Brain pericyte (primary cell): ENCODE measurements at places on chromosomes 12 and 14.

- DNase-seq: no peak
These were observed 48.4 kb downstream of the CSRP2 start for GRCh38 chr12:76830436-76830835.

- DNase-seq: no peak
These were observed 28.1 kb downstream of the ETNK1 start for GRCh38 chr12:22653075-22653474.

GRCh38 chr12:22543246-22544037 is 900 bp downstream of the C2CD5 start:
- no peak for DNase-seq

DNA sequence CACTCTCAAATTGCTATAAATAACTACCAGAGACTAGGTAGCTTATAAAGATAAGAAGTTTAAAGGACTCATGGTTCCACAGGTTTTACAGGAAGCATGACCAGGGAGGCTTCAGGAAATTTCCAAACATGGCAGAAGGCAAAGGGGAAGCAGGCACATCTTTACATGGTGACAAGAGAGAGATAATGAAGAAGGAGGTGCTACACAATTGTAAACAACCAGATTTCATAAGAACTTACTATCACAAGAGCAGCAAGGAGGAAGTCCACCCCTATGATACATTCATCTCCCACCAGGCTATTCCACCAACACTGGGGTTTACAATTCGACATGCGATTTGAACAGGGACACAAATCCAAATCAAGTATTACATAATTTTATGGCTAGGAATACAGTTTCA is 257.7 kb downstream of the BTG1 start:
- DNase-seq: no peak

DNA sequence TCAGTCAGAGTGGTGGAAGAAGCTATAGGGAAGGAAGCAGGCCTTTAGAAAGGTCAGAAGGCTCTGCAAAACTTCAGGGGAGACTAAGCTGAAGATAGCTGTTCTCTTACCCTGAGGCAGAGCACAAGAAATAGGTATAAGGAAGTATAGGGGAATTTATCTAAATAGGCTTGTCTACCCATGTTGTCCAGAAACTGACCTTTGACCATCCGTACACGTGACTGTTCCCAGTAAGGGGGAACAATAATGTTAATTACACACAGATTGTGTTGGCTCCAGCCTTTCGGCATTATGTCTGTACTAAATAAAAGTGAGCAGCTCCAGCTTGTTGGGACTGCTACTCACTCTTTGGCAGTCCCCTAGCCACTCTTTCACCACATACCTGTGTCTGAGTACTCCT is 59.0 kb downstream of the SLCO1B1 start:
- DNase-seq: no peak

- DNase-seq: no peak
These were observed 490 bp downstream of the RILPL1 start for GRCh38 chr12:123532808-123533649.

DNA sequence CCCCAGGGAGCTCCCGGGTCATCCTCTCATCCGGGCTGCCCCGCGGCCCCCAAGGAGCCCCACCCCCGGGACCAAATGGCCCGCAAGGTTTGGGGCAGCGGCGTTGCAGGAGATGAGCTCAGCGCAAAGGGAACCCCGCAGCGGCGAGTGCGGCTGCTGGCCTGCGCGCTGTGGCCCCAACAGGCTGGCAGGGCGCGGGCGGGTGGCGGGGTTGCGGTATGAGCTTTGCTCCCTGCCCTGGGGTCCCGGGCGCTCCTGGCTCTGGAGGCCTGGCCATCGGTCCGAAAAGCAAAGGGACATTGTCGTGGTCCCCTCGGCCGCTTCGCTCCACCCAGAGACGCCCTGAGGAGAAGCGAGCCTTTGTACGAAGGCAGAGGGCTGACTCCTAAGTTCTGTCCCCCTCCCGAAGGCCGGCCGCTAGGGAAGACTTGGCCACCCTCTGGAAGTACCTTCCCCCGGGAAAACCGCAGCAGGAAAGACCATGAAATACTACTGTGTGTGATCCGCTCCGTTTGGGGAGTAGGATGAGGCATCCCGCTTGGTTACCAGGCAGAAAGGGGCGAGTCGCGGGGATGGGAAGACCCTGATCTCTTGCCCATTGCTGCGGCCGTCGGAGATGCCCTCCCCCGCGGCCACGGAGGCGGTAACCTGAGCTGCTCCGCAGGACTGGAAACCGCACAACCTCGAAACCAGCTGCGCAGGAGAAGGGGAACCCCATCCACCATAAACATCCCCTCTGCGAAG is 620 bp upstream of the NID2 start:
- DNase-seq: peak; percentile 87

DNA sequence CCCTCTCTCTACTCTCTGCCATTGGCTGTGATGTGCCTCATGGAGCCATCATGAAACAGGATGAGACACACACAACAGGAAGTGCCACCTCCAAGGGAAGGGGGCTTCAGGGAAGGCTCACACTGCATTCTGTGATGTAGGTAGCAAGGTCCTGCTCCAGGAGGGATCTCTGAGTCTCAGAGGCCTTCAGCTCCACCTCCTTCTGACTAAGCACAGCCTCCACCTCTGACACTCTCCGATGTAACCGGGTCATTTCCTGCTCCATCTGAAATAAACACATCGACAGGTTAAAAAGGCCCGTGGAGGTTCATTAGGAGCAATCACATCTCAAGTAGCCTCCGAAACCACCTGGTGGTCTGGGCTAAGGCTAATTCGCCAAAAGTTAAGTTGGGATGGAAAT is 93.3 kb downstream of the CIT start:
- no peak for DNase-seq

DNA sequence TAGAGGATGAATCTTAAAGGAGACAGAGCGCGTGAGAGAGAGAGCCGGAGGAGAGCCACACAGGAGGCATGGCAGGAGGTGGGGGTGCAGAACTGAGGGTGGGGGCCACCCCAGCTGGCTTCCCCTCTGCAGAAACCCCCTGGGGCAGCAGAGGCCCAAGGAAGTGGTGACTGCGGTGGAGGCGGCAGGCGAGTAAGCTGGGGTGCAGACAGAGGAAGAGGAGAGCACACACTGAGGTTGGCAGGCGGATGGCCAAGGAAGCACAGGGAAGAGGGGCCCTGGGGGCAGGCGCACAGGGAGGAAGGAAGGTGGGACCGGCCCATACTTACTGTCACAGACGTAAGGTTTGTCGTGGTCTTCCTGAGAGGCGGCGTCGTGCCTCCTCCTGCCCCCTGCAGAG is 179.8 kb downstream of the DPF3 start:
- no peak for DNase-seq

GRCh38 chr12:1662761-1663439 is 28.0 kb upstream of the ADIPOR2 start:
- DNase-seq: no peak

- no peak for DNase-seq
These were observed 10.9 kb downstream of the BTG1 start for GRCh38 chr12:92134638-92135274.

GRCh38 chr14:103629503-103630121 is 601 bp downstream of the KLC1 start:
- DNase-seq: no peak

GRCh38 chr12:53499266-53500141 is at the start of gene MAP3K12:
MAP3K12 (minus strand) TSS chr12:53499458; CDS start chr12:53487391, 12,067 bp downstream.
- DNase-seq: no peak

GRCh38 chr14:99581938-99582337 is 22.1 kb downstream of the CCDC85C start:
- DNase-seq: no peak

GRCh38 chr12:104215638-104216297 is at the start of gene TXNRD1:
TXNRD1 (plus strand) TSS chr12:104215779; CDS start chr12:104215803, 24 bp downstream.
- no peak for DNase-seq

- DNase-seq: no peak
These were observed 64.9 kb upstream of the VASH1 start for GRCh38 chr14:76696361-76696760.

- DNase-seq: no peak
These were observed 8.4 kb downstream of the ANO6 start for GRCh38 chr12:45224311-45224710.

DNA sequence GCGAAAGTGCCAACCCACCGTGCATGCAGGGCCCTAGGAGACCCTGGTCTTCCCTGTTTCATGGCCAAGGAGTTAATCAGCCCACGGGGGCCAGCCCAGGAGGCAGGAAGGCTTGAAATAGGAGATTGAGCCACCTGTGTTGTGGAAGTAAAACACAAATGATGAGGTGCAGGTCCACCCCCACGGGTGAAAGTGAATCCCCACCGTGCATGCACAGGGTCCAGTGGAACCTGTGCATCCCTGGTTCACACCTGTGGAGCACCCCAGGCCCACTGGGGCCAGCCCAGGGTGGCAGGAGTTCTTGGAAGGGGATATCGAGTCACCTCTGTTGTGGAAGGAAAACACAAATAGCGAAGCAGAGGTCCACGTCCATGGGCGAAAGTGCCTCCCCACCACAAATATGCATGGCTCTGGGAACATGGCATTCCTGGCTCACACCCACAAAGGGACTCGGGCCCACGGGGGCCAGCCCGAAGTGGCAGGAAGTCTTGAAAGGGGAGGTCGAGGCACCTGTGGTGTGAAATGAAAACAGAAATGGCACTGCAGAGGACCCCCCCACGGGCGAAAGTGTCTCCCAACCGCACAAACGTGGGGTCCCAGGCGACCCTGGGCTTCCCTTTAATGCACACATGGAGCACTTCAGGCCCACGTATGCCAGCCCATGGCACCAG is 381.5 kb downstream of the ALG10 start:
- no peak for DNase-seq

- no peak for DNase-seq
These were observed 298.4 kb downstream of the TRHDE start for GRCh38 chr12:72570601-72571000.

DNA sequence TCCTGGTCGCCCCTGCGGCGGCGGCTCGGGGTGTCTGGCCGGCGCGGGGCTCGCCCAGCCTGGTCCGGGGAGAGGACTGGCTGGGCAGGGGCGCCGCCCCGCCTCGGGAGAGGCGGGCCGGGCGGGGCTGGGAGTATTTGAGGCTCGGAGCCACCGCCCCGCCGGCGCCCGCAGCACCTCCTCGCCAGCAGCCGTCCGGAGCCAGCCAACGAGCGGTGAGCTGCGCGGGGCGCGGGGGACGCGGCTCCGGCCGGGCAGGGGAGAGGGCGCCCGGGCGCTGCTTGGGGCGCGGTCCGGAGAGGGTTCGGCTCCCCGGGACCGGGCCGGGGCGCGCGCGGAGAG is at the start of gene LGALS3:
LGALS3 (plus strand) TSS at position 167 of the 342 bp plus-strand sequence. CDS start 8,122 bp downstream, outside the sequence.
- DNase-seq: no peak

DNA sequence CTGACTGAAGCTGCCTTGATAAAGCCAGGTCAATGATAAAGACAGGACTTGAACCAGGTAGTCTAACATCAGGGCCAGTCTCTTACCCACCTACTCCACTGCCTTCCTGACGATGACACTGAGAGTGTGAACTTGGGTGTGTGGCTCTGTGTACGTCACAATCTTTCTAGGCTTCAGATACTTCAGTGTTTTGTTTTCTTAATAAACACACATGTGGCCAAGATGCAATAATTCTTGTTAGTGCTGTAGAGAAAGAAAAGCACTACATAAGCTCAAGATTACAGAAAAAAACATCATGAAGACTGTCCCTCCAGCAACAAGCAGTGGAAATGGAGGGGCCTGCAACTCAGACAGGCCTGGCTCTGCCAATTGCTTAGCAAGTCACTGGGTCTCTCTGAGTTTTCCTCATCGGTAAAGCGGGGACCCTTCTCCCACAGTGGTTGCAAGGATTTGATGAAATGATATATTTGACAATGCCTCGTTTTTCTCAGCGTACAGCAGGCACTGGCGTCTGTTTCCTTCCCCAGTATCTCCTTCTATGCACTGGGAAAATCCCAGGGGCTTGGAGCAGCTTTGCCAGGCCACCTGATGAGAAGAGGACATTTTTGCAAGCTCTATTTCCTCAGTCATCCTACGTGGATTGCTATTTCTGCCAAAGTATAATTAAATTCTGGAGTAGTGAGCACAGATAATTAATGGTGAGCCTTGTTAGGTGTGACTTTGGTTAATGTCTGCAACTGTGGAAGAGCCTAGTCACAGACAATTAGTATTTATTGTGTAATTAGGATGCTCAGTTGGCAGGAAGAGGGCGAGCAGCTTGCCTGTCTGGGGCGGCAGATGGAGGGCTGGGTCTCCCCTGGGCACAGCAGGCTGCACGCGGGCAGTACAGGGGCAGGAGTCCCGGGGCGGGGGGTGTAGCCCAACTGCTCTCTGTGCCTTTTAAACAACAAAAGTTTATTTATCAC is 55.8 kb upstream of the CHGA start:
- DNase-seq: no peak
